Caudate nucleus (tissue), 63 donors: ENCODE measurements at places on chromosomes 6 and 20.

- no peak for DNase-seq
Measured at GRCh38 chr6:45946887-45947286, 68.8 kb downstream of the CLIC5 start.

- DNase-seq, result peak; percentile 66
Measured at GRCh38 chr20:25247956-25248785, at the start of gene PYGB. Gene PYGB (plus strand): TSS chr20:25248085. CDS start chr20:25248179, 94 bp downstream.

- no peak for DNase-seq
Measured at GRCh38 chr6:4870821-4871494, 94.8 kb downstream of the CDYL start.

DNA sequence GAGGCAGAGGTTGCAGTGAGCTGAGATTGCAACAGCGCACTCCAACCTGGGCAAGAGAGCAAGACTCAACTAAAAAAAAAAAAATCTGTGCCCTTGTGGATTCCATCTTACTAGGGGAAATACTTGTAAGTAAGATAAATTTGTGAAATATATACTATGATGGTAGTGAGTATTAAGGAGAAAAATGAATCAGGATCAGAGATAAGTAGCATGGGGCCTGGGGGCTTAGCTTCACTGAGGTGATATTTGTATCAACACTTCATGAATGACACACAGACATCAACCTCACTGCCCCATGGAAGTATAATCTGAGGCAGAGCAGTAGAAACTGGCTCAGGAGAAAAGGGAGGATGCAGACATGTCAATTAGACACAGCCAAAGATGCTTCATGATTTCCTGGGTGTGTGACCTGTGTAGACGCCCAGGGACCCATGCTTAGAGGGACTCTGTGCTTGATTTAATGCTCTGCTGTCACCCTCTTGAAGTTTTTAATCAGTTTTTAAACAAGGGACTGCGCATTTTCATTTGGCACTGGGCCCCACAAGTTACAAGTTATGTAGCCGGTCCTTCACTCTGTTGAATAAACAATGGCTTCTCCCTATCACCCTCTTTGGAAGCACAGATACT is 41.9 kb downstream of the PCNA start:
- no peak for DNase-seq

DNA sequence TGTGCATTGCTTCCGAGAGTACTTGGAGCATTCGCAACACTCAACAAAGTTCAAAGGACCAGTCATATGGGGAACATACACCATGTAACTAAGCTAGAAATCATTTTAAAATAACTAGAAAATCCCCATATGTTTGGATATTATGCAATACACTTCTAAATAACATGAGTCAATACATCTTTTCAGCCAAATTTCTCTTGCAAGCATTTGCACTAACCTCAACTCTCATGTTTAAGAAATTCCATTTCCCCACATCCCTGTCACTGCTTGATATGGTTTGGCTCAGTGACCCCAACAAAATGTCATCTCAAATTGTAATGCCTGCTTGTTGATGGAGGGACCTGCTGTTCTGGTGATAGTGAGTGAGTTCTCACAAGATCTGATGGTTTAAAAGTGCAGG is 85.7 kb upstream of the CST7 start:
- DNase-seq, result no peak

GRCh38 chr6:157637941-157638662 is 184.9 kb upstream of the SNX9 start:
- no peak for DNase-seq

DNA sequence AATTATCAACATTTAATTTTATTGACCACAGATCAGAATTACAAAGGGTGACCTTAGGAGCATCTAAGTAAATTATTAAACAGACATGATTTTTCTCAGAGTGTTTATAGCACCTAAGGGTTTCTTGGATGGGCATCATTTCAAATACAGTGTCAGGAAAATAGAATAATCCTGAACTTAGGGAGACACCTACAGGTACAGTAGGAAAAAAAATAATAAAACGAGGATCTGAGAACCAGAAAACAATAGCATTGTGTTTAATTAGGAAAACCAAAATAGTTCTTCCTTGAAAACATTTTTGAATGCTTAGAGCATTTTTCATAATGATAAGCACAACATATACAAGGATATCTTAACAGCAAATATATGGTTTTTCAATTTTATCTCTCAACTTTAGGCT is 39.2 kb downstream of the MMUT start:
- DNase-seq, result no peak

GRCh38 chr6:155181498-155181897 is 82.3 kb upstream of the CLDN20 start:
- no peak for DNase-seq

DNA sequence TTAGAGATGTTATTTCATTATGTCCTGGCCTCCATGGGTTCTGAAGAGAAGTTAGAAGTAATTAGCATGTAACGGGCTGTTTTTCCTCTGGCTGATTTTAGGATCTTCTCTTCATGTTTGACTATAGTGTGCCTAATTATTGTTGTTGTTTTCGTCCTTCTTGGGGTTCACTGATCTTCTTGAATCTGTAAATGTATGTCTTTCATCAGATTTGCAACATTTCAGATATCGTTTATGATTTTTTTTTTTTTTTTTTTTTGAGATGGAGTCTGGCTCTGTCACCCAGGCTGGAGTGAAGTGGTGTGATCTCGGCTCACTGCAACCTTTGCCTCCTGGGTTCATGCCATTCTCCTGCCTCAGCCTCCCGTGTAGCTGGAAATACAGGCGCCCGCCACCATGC is 246.7 kb downstream of the TFAP2C start:
- DNase-seq, result no peak

- no peak for DNase-seq
Measured at GRCh38 chr6:161498359-161498758, 224.5 kb upstream of the AGPAT4 start.

GRCh38 chr20:45098103-45098773 is 2.7 kb downstream of the KCNS1 start:
- DNase-seq, result no peak

DNA sequence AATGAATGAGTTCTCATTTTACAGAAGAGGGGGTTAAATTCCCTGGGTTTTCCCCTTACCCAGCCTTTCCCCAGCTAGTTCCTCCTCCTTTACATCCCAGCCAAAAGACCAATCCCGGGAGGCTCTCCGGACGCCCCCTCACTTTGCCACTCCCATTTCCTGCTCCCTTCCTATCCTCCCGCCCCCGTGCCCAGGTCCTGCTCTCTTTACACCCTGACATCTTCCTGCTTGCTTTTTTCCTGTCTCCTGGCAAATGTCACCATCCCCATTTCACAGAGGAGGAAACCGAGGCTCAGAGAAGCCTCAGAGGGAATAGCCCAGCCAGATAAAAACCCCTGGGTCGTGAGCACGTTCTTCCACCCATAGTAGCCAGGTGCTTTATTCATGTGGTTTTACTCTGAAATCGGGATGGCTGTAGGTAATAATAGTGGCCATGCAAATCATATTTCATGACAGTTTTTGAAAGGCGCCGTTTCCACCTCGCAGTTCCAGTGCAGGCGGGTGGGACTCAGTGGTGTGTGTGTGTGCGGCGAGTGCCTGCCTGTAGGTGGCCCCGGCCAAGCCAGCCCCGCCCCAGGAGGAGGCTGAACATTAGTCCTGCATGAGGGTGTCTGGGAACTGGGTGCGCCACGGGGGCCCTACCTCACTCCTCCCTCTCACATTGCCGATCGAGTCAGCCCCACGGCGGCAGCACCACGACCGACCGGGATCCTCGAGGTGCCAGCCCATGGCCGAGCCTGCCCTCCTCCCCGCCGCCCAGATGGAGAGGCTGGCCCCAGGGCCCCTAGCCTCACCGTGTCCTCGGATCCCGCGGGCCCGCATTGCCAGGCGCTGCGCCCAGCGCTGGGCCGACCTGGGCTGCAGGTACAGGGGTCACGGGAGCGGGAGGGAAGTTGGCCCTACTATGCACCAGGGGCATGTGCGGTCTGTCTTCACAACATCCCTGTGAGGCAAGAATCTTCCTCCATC is at the start of gene ARHGAP40:
Gene ARHGAP40, plus strand, starts transcription at position 594 of the 969 bp plus-strand sequence.
- DNase-seq, result no peak

- no peak for DNase-seq
Measured at GRCh38 chr6:166849749-166850183, 106.6 kb downstream of the RNASET2 start.

- DNase-seq, result no peak
Measured at GRCh38 chr6:15550546-15551123, 112.2 kb downstream of the DTNBP1 start.

DNA sequence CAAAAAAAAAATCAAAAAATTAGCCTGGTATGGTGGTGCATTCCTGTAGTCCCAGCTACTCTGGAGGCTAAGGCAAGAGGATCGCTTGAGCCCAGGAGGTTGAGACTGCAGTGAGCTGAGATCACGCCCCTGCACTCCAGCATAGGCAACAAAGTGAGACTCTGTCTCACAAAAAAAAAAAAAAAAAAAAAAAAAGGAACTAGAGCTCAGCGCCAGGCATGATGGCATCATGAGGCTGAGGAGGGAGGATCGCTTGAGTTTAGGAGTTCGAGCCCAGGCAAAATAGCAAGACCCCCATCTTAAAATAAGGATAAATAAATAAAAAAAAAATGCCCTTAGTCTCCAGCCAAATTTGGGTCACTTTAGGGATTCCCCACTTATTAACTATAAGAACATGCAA is 40.4 kb upstream of the PIM1 start:
- DNase-seq, result no peak

DNA sequence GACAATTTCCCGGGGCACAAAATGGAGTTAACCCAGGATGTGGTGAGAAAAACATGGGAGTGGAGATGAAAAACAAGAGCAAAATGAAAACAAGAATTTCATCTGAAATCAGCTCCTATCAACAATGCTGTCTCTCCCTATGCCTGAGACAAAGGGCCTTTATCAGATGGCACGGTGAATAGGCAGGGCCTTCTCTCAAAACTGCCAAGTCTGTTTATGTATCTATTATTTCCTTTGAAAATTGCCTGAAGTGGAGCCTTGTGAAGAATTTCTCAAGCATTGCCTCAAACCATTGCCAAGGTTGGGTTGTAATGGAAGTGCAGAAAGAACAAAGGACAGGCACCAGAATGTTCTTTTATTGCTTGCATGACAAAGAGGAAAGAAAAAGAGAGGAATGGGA is 74.7 kb downstream of the BTBD3 start:
- DNase-seq, result no peak

GRCh38 chr20:51810155-51811041 is 8.1 kb upstream of the SALL4 start:
- no peak for DNase-seq

DNA sequence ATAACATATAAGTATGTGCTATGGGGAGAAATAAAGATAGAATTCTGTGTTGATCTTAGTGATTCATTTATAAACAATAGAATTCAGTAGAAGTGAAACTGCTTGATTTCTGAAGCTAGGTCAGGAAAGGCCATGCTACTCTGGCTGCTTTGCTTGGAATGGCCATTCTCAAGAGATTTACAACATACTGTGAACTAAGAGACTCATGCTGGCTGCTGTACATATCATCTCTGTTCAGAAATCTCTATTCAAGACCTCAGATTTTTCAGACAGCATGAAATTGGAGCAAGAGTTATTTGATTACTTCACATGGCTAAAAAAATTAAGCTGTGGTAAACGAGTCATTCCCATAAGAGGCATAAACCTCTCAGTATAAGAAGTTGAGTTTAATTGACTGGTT is 662.6 kb downstream of the BCKDHB start:
- no peak for DNase-seq

DNA sequence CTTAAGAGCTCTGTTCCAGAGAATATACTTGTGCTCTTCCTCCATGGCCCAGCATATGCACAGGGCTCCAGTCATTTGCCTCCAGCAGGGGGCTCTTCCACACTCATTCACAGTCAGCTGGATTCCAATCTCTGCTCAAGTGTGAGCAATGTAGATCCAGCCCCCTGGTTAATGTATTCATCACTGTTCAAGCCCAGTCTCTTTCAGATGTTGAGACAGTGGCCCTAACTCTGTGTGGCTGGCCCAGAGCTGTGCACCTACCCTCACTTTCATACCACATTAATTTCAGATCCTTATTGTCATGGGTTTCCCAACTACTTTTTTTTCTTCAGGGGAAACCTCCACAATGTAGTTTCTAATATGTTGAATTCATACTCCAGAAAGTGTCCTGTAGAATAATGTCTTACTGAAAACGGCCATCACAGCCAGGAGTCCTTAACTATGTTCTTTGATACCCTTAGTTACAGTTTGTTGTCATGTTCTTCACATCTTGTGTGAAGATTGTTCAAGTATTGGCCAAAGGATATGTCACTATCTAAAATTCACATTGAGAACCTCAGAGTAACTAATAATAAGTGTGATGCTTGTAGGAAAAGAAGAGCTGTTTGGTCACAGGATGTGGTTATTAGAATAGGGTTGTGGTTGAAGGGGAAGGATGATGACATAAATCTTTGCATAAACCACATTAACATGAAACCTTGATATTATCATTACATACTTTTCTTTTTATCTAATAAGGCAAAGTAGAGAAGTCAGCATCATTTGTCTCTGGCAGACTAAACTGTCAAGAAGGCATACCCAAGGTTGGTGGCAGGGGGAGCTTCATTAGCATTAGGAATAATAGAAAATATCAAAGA is 14.4 kb upstream of the HLA-DQA1 start:
- DNase-seq, result no peak

DNA sequence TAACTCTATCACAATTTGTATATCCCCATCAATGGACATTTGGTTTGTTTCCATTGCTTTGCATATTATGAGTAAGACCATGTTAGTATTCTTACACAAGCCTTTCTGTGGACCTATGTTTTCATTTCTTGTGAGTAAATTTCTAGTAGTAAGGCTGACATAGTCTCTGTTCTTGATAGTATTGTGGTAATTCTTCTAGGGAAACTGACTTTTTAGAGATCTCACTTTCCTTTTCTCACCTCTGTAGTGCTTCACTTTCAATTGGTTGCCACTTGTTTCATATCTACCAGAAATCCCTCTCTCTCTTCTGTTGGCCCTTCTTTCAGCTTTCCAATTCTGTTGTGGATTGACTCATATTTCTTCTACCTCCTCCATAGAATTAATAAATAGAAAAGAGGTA is 8.5 kb downstream of the ISM1 start:
- DNase-seq, result no peak

DNA sequence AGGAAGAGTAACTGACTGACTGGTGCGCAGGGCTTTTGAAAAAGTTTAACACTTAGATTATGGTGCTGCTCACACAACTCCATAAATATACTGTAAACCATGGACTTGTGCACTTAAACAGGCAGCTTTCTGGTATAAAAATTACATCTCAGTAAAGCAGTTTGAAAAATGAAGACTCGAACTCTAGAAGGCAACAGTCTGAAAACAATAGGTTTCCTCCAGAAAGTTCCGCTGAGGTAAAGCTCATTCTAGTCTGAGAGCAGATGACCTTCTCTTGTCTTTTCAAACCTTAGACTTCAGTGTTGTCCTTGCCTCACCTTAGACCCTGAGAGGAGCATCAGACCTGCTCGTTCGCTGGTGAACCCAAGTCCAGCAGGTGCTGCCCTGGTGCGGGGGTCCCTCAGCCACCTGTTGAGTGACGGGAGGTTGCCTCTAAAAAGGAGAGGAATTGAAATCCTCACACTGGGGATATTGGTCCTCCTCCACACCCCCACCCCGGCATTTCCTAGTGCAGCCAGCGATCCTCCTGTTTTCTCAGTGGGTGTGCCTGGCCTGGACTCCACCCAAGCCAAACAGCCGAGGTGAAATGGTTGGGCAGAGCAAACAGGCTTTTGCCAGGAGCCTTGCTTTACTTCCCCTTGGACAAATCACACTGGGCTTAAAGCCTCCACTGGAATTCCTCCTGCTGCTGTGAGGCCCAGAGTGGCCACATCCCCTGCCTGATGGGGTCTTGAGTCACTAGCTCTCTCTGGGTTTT is 14.7 kb upstream of the PYGB start:
- DNase-seq, result no peak
